Esophagus squamous epithelium (tissue), 5 donors: ENCODE measurements at places on chromosomes 3 and 15.

- no peaks in the 10 kb centered on the region for H3K27me3 ChIP-seq
- no peak for DNase-seq
- no peaks in the 10 kb centered on the region for H3K36me3 ChIP-seq
- no peaks in the 10 kb centered on the region for H3K4me1 ChIP-seq
These were observed 79.2 kb downstream of the GMPS start for GRCh38 chr3:155949453-155950217.

- peaks cover 12% of the 10 kb centered on the region for H3K4me1 ChIP-seq
- H3K36me3 ChIP-seq: no peaks in the 10 kb centered on the region
- H3K27ac ChIP-seq: no peak overlapping the region
- no peak for DNase-seq
- H3K27me3 ChIP-seq: no peaks in the 10 kb centered on the region
- H3K4me3 ChIP-seq: no peak overlapping the region
These were observed 323.0 kb downstream of the ROBO2 start for GRCh38 chr3:77362936-77363335.

- H3K27ac ChIP-seq: no peak overlapping the region
- no peak overlapping the region for H3K4me3 ChIP-seq
- no peaks in the 10 kb centered on the region for H3K27me3 ChIP-seq
These were observed 11.6 kb downstream of the C15orf39 start for GRCh38 chr15:75213212-75213767.

- no peaks in the 10 kb centered on the region for H3K27me3 ChIP-seq
- no peaks in the 10 kb centered on the region for H3K4me1 ChIP-seq
- no peak for DNase-seq
- H3K4me3 ChIP-seq: no peak overlapping the region
- peak overlapping the region; percentile 42 for H3K27ac ChIP-seq
- H3K36me3 ChIP-seq: no peaks in the 10 kb centered on the region
These were observed 22.0 kb upstream of the ABHD2 start for GRCh38 chr15:89066280-89066679.

- H3K4me1 ChIP-seq: peaks cover 46% of the 10 kb centered on the region
- no peak for DNase-seq
- H3K4me3 ChIP-seq: no peak overlapping the region
- H3K27ac ChIP-seq: no peak overlapping the region
- H3K27me3 ChIP-seq: no peaks in the 10 kb centered on the region
These were observed 4.3 kb downstream of the IRAK2 start for GRCh38 chr3:10169000-10169496.

DNA sequence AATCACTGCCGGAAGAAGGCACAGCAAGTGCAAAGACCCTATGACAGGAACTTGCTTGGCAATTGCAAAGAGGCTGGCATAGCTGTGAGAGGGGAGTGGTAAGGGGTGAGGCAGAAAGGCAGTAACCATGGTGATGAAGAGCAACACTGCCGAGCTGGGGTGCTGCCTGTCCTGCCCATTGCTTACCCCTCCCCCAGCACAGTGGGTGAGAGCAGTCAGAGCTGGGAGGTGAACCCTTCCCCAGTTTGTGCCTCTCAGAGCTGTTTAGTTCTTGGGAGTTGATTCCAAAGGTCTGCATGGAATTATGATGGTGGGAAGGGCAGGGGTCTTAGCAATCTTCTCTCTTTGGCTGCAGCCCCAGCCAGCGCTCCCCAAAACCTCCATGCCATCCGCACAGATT is 8.8 kb downstream of the TYRO3 start:
- no peak overlapping the region for H3K27ac ChIP-seq
- H3K4me1 ChIP-seq: no peaks in the 10 kb centered on the region
- H3K36me3 ChIP-seq: no peaks in the 10 kb centered on the region
